ENCODE measurements at places on chromosomes 12 and 14.

GRCh38 chr12:5739917-5740316, 205.1 kb downstream of the ANO2 start:
- no peak for DNase-seq

DNA sequence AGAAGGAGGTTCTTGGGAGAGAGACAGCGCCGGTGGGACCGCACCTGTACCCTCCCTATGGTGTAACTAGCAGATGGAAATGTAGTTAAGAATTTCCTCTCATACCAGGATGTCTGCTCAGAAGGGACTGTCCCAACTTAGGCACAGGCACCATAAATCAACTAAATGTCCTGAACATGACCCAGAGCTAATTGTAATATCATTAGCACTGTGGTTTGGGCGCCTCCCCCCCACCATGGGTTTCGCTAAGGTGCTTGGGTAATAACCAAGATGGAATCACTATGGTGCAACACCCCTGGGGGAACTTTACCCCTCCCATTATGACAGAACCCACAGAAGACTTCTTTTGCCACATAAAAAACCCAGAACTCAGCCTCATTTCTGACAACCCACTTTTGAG, 15.9 kb downstream of the ZNF641 start:
- DNase-seq: no peak

DNA sequence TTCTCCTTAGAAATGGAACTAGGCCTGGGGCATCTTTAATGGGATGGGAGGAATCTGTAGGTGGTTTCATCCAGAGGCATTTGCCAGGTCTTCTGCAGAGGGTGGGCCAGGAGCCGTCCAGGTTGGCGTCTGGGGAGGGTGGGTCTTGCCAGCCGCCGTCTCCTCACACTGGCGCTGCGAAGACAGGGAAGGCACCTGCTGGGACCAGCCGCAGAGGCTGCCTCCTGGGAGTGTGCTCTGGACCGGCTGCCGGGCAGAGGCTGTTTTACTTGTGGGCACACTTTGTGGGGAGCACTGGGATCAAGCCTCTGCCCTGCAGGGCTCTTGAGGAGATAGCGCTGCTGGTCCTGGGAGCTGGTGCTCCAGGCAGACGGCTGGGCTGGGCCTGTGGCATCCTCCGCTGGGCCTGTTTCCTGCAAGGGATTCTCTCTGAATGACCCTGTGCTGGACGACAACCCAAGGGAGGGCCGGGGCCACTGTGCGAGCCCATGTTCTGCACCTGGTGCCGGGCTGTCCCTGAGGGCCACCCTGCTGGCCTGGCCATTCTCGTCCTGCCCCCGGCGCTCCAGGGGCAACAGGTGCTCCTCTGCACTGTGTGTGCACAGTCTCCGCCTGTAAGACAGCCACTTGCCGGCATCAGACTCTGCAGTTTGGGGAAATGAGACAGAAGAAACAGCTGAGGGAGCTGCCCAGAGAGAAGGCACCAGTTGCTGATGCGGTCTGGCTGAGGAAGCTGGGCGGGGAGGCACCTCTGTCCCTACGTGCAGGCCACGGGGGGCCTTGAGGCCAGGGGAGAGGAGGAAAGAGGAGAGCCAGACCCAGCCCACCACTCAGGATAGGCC, 10.0 kb upstream of the TEX22 start:
- no peak for DNase-seq

- DNase-seq: no peak
These were observed 26.9 kb downstream of the PPM1A start for GRCh38 chr14:60275932-60276331.

GRCh38 chr14:30193845-30194501, 266.3 kb upstream of the PRKD1 start:
- DNase-seq: no peak

- DNase-seq: no peak
These were observed 25.9 kb downstream of the DUSP6 start for GRCh38 chr12:89326239-89327040.

GRCh38 chr12:46998811-46999368, 80.5 kb upstream of the PCED1B start:
- DNase-seq: no peak

- DNase-seq: no peak
These were observed 170.0 kb downstream of the CCDC91 start for GRCh38 chr12:28360253-28360652.

GRCh38 chr12:386651-387050, 2.5 kb downstream of the KDM5A start:
- DNase-seq: no peak

- DNase-seq: no peak
These were observed 215.0 kb downstream of the SLC38A4 start for GRCh38 chr12:46610754-46611153.

DNA sequence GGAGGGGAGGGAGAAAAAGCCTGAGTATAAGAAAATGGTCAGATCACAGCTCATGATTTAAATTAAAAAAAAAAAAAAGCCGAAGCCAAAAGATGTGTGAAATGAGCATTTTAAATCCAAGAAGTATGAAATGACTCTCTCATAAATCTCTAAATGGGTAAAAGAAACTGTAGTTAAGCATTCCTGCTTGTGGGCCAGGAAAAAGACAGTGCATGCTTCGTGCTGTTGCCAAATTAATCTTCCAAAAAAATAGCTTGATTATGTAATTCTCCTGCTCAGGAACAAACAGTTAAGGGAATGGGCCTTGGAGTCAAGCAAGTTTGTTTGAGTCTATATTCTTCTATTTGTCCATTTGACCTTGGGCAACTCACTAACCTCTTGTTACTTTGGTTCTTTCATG, 325.4 kb upstream of the SEL1L start:
- DNase-seq: no peak

GRCh38 chr12:2634471-2634870, 160.3 kb upstream of the FKBP4 start:
- DNase-seq: no peak

- DNase-seq: no peak
These were observed 729.7 kb upstream of the USP15 start for GRCh38 chr12:61530456-61530855.

DNA sequence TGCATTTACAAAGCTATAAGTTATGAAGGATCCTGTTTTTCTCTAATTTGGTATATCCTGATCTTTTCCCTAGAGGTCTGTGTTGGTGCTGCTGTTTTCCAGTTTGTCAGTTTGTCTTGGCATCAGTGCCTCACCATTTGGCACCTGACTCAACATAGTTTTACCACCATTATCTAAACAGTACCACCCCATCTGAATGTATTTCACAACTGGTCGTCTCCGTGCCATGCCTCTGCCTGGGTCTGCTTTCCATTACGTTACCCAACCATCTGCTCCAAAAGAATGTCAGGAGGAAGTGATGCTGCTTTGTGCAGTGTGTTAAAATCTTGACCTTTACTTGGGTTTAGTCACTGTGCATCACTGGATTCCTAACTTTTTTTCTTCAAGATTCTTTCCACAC, 129.3 kb upstream of the RASSF8 start:
- DNase-seq: no peak

DNA sequence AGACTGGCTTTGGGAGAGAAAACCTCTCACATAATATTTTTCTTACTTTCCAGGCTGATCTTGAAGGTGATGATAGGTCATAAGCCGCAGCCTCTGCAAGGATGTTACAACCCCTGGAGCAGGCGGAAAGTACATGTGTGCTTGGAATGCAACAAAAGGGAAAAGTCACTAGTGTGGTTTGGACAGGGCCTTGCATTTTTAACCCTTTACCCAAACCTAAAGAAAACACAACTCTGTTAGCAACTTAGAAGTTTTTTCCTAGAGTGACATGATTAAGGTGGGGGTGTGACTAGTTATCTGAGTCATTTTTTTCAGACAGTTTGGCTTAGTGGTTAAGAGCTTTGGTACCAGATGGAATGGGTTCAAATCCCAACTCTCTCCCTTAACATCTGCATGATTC, 97.0 kb downstream of the TMEM30B start:
- DNase-seq: no peak

GRCh38 chr12:25792031-25792430, 166.5 kb upstream of the RASSF8 start:
- no peak for DNase-seq

- DNase-seq: no peak
These were observed 379.8 kb downstream of the DPF3 start for GRCh38 chr14:72513965-72514659.

GRCh38 chr14:73721101-73721821, 7.1 kb upstream of the PNMA1 start:
- DNase-seq: no peak

GRCh38 chr12:113861708-113862312, 104.3 kb downstream of the RBM19 start:
- DNase-seq: no peak

GRCh38 chr14:96863327-96863985, 66.3 kb downstream of the VRK1 start:
- DNase-seq: no peak

- no peak for DNase-seq
These were observed 3.9 kb downstream of the GNPTAB start for GRCh38 chr12:101826766-101827368.

DNA sequence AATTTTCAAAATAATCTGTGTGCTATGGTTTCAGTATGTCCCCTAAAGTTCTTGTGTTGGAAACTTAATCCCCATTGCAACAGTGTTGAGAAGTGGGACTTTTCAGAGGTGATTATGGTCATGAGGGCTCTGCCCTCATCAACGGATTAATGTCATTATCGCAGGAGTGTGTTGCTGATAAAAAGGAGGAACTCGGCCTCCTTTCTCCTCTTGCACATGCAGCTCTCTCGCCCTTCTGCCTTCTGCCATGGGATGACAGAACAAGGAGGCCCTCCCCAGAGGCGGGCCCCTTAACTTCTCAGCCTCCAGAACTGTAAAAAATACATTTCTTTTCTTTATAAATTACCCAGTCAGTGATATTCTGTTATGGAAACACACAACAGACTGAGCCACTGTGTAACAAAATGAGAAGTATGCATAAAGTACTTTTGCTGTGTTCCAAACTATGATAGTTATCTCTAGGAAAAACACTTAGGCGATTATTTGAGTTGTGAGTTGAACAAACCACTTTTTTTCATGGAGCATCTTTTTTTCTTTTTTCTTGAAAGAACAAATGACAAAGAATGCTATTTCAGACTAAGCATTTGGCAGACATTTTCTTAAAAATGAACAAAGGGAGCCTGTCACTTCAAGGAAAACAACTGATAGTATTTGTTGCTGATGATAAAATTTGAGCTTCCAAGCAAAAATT, 134.8 kb upstream of the FUT8 start:
- no peak for DNase-seq

Measured in activated CD4-positive, CD25-positive, alpha-beta regulatory T cell (primary cell).